ENCODE measurements at places on chromosomes 2 and 18.

DNA sequence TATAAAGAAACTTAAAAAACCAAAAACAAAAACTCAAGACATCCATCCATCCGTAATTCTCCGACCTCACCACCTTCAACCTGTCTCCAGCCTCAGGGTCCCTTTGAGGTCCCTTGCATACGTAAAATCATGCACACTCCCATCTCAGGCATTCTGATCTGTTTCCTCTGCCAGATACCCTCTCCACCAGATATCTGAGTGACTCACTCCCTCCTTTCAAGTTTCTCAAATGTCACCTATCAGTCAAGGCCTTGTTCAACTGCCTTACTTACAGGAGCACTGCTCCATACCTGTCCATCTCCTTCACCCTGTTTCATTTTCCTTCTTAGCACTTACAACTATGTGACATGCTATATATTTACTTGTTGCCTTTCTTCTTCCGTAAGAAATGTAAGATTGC lies 369.3 kb downstream of the NBAS start:
- DNase-seq: no peak

DNA sequence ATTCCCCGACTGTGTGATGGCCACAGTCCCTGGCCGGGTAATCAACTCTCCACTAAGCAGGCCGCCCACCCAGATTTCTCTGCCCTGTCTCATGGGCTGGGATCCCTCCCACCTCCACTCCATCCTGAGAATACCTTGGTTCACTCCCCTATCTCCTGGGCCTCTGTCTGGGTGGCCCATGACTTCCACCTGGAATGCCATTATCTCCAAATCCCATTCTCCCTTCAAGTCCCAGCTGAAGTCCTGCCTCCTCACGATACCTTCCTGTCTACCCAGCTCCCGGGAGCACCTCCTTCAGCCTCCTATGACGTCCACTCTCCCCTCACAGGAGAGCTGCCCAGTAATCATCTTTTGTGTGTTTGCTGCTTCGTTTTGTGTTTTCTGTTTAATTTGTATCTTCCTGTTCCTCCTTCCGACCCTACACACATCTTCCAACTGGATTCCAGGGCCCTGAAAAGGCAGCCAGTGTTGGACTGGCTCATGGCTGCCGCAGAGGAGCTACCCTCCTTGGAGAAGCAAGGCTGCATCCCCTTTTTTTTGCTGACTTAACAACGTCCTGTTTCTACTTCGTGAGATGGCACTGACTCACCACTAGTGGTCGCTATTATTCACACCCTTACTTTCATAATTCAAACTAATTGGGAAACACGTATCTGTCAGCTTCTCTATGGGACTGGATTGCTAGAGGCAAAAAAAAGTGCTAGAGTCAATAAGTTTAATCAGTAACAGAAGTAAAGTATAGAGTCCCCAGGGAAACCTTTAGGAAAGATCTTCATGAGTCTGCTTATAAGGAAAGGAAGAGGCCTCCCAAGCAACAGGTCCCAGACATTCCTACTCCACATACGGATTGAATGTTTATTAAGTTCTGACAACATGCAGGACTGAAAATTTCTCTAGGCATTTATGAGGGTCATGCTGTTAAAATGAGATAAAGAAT lies 171.9 kb upstream of the GATA6 start:
- DNase-seq: no peak

- no peak for DNase-seq
Measured at GRCh38 chr2:242075168-242075567, 205.6 kb downstream of the RTP5 start.

- no peak for DNase-seq
Measured at GRCh38 chr2:191265311-191266170, 20.3 kb downstream of the MYO1B start.

DNA sequence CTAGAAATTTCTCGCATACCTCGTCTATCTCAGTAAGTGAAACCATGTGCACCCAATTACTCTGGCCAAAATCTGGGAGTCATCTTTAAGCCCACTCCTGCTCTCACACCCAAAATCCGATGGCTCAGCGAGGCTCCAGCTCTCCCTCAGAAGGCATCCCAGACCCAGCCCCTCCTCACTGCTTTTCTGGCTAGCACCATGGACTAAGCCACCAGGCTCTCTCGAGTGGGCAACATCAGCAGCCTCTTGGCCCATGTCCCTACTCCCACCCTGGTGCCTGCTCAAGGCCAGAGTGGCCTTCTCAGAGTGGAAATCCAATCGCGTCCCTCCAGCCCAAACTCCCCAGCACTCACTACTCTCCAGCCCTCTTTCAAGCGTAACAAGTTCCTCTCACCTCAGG lies 27.2 kb downstream of the TNS1 start:
- DNase-seq: no peak

- DNase-seq: no peak
Measured at GRCh38 chr18:66727991-66728390, 124.1 kb upstream of the CDH19 start.

GRCh38 chr2:166895243-166895642 lies 7.0 kb downstream of the XIRP2 start:
- no peak for DNase-seq

GRCh38 chr18:12855916-12856315 lies 28.1 kb downstream of the PTPN2 start:
- no peak for DNase-seq

DNA sequence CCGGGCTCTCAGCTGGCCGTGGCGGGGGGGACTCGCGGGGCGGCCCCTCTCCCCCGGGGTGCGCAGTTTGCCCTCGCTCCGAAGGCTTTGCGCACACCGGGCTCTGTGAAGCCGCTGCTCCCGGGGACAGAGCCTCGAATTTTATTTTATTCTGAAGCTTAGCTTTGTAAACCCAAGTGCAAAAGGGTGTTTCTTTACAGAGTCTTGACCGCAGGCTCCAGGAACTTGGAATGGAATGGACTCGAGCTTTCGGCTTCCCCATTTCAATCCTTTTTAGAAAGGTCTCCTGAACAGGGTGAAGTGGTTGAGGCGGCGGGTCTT lies 2.0 kb downstream of the GALR1 start:
- DNase-seq: no peak

DNA sequence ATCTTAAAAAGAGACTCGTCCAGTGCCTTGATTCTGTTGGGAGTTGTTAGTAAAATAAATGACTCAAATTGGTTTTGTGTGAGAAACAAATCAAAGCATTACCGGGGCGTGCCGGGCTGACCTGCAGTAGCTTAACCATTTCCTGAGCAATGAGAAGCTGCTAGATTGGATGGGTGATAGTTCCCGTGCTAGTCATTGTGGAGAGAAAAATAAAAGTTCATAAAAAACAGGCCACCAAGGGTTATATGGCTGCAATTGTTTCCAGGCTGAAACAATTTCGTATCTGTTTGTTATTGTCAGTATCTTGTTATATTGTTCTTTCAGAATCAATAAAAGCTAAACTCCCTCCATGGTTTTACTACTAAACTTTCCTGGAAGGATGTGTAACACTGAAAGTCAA lies 314.4 kb downstream of the MTX2 start:
- no peak for DNase-seq

DNA sequence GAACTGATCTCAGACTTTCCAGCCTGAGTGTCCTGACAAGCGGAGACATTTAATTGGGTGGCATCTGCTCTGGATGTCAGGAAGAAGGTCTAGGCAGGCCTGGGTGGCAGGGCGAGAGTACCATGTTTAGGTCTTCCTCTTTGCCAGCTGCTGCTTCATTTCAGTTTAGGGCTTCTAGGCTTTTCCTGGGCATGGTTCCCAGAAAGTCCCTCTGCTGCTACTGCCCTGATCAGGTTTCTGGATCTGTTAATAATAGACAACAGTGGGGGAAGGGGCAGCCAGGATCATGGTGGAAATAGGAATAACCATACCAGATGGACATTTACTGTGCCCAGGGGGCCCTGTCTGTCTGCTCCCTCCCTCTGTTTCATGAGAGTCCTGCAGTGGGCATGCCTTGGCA lies 2.3 kb upstream of the PLCD4 start:
- no peak for DNase-seq

DNA sequence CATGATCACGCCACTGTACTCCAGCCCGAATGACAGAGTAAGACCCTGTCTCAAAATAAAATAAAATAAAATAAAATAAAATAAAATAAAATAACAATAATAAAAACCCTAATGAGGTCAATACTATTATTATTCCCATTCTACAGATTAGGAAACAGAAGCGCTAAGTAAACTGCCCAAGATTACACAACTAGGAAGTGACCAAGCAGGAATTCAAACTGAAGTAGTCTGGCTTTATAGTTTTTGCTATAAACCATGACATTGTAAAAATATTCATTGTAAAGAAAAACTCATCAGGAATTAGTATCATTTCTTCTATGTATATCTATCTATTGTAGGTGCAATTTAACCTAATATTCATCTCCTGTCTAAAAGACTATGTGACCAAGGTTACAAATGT lies 1.2 kb downstream of the PLEKHM3 start:
- DNase-seq: no peak

- no peak for DNase-seq
Measured at GRCh38 chr2:219094171-219094570, 33.5 kb upstream of the IHH start.

DNA sequence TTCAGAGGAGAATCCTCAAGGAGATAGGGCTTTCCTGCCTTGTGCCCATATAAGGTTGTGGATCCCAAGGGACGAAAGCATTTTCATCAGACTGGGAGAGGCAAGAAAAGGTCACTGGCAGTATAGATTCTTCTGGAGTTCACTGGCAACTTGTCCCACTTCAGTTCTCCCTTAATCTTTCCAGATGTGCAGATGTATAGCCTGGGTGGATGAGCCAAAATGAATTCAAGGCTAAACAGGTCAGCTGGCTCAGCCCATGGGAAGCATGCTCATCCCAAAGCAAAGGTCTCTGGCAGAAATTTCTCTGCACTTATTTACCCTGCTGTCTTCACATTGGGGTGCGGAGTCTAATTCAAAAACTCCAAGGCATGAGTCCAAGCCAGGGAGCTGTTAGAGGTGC lies 148.9 kb upstream of the TNP1 start:
- DNase-seq: no peak

DNA sequence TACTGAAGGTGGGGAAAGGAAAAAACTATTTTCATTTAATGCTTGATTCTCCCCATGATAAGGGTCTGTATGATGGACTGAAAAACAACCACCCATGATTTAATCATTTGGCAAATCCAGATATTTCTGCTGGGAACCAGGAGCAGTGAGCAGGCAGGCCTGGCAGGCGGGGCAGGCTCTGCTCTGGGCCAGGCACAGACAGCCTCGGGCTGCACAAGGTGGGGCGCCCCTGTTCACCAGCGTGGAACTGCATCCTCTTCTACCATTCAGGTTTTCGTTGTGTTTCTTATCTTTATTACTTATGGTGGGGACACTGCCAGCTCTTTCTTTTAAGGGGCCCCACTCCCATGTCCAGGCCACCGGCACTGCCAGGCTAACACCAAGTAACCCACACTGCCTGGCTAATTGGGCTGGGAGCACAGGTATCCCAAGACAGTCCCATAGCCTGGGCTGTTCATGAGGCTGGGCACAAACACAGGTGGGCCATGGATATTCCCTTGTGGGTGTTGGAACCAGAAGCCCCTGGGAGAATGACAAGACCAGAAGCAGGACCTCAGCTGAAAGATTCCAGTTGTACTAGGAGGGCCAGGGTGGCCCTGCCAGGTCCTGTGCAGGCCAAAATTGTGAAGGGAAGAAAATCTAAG lies 57.1 kb upstream of the RALBP1 start:
- DNase-seq: no peak

GRCh38 chr2:150327564-150328489 lies 159.6 kb downstream of the RND3 start:
- no peak for DNase-seq

DNA sequence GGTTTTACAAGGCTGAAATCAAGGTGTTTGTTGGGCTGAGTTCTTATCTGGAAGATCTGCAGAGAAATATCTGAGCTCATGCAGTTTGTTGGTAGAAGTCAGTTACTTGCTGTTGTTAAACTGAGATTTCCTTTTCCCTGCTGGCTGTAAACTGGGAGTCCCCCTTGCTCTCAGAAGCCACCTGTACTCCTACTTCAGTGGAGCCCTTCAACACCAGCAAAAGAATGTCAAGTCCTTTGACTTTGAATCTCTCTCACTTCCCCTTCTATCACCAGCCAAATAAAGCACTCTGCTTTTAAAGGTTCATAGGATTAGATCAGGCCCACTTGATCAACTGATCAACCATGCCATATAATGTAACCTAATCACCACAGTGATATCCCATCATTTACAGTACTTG lies 252.2 kb upstream of the CDH7 start:
- DNase-seq: no peak

GRCh38 chr18:50127516-50128210 lies 67.3 kb downstream of the MYO5B start:
- no peak for DNase-seq

DNA sequence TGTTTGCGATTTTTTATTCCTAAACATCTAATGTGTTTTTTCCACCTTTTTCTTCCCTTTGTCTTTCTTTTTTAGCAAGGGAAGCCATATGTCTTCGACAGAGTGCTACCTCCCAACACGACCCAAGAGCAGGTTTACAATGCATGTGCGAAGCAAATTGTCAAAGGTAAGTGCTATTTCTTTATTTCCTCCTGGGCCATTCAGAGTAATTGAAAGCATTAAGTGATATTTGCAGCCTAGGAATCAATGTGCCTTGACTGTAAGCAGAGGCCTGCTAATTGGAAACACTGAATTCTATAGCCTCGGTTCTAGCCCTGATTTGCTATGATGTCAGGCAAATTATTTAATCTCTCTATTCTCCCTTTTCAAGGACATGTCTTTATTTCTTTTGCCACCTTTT lies 47.0 kb downstream of the KIF5C start:
- DNase-seq: no peak

DNA sequence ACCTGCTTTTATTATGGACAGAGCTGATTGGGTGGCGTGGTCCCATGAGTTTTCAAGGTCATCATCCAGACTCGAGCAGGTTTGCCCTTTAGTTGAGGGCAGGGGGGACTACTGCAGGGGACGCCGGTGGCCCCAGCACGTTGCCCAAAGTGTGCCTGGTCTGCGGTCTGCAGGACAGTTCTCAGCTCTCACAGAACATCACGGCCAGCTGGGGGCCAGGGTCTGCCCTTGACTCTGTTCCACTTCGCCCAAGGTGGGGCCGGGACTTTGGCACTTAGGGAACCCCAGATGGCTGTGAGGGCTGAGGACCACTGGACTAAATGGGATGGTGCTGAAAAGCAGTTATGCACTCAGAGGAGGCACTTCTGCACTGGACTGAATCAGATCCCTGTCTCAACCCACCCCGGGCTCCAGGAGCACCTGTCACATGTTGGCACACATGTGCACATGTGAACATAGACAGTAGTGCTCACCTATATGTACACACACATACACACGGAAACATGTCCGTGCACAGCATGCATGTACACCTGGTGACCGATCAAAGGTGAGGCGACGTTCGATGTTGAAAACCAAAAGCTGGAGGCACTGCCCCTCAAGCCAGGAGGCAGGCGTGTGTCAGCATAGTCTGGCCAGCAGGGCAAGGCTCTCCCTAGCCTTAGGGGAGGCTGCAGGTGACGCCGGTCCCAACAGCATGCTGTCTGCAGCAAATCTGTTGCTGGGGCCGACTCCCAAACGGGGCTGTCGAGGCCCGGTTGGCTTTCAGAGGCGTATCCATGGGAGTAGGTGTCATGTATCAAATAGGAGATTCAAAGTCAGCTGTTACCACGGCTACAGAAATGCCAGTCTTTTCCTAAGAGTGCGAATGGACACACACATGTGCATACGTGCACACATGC lies 10.2 kb downstream of the ANO7 start:
- no peak for DNase-seq

Data from stimulated activated CD8-positive, alpha-beta memory T cell treated with anti-CD3 and anti-CD28 coated beads, Interleukin-15, amount 100 ng/mL, for 24 hours (primary cell).